Left renal pelvis (tissue), 4 donors: ENCODE measurements at places on chromosomes 6 and 20. TPM values are rescaled to one million over a fixed set of nuclear protein-coding genes. Genes with fewer than 3 reads are reported as not detected.
A peak's percentile ranks its signal among the peaks of the same experiment; 100 is the strongest.

GRCh38 chr6:3312604-3313231, 54.0 kb downstream of the PSMG4 start:
- no peak for DNase-seq

- no peak for DNase-seq
These were observed 172.8 kb downstream of the TINAG start for GRCh38 chr6:54481091-54481490.

DNA sequence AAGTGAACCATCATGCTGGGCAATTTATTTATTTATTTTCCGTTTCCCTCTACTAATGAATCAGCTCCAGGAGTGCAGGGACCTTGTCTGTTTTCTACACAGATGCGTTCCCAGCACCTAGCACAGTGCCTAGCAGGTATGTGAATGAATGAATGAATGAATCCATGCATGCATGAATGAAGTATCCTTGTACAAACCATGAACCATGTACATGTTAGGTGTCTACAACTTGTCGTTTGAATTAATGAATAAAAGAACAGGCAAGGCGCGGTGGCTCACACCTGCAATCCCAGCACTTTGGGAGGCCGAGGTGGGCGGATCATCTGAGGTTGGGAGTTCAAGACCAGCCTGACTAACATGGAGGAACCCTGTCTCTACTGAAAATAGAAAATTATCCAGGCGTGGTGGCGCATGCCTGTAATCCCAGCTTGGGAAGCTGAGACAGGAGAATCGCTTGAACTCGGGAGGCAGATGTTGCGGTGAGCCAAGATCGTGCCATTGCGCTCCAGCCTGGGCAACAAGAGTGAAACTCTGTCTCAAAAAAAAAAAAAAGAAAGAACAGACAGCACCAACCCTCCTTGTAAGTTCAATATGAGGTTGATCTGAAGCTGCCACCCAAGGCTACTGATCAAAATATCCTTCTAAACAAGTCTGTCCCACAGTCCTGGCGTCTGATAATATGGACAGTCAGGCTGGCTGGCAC, 27.3 kb upstream of the SLC9A8 start:
- DNase-seq, result no peak

DNA sequence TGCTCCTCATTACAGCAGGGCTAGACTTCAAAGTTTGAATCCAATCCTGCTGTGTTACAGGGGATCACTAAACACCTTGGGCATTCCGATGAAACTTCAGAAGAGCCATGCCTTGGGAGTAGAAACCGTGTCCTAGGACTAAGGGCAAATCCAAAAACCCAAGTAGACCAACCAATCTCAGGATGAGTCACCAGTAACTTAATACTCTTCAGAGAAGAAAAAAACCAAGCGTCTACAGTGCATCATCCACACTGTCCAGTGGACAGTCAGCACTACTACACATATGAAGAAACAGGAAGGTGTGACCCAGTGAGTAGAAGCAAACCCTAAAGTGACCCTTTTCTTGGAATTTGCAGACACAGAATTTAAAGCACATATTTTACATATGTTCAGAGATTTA, 39.5 kb upstream of the VAPB start:
- no peak for DNase-seq

GRCh38 chr20:20405623-20406022, 37.7 kb downstream of the INSM1 start:
- DNase-seq, result no peak

GRCh38 chr6:56381801-56382251, 134.4 kb upstream of the COL21A1 start:
- no peak for DNase-seq

- no peak for DNase-seq
These were observed 123.6 kb downstream of the SYCP2 start for GRCh38 chr20:59809630-59810448.

- DNase-seq, result no peak
These were observed 77.4 kb upstream of the CEP162 start for GRCh38 chr6:84304881-84305280.

- no peak for DNase-seq
These were observed 28.1 kb upstream of the PNPLA1 start for GRCh38 chr6:36241728-36242127.

DNA sequence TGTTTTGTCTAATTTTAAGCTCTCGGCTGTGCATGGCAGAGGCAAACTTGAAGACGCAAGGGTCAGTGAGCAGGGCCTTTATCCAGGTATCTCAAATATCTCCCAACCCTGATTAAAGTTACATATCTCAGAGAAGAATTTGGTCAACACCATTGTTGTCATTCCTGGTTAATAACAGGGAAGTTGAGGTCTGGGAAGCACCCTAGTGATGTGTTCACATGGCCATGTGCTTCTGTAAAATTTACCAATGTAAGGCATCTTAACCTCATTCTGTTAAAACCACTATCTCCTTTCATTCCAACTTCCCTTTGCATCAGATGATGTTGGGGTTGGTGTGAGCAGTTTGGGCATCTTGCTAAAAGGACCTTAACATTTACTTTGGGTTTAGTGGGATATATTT, 4.0 kb upstream of the FAM110A start:
- DNase-seq, result no peak

GRCh38 chr6:131197716-131198115, 62.4 kb downstream of the AKAP7 start:
- DNase-seq, result no peak

GRCh38 chr6:117605169-117605826, 3.0 kb upstream of the GOPC start:
- peak; percentile 29 for DNase-seq

GRCh38 chr6:34315780-34316179, 67.0 kb upstream of the SMIM29 start:
- DNase-seq, result no peak

DNA sequence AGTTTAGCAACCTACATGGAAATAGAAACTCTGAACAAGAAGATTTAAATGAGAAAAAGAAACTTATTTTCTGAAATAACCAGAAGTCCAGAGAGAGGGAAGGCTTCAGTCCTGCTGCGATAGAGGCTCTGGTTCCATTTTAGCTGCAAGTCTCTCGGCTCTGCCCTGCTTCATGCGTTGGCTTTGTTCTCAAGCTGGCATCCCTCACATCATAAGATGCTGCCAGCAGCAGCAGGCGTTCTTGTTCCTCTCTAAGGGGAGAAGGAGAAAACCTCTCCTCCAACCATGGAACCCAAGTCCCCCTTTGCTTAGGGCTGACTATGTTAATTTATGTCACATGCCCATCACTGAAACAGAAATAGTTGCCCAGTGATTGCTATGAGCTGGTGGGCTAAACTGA, 46.4 kb upstream of the PMEPA1 start:
- no peak for DNase-seq

DNA sequence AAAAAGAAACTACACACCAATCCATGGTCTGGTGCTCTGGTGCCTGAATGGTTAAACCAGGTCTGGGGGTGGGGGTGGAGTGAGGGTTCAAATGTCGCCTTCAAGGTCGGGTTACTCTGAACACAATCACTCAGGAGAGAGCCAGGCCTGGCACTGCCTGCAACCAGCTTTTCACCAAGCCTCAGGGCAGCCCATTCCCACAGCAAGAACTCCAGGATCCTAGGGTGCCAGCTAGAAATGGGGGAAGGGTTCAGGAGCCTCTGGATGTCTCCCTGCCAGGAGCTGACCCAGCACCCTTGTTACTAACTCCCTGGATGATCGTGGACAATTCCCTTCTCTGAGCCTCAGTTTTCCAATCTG, 6.7 kb downstream of the SDC4 start:
- no peak for DNase-seq

- DNase-seq, result no peak
These were observed 40.9 kb downstream of the PSMB1 start for GRCh38 chr6:170512249-170512648.

- DNase-seq, result no peak
These were observed 38.2 kb downstream of the CAP2 start for GRCh38 chr6:17431581-17431980.

DNA sequence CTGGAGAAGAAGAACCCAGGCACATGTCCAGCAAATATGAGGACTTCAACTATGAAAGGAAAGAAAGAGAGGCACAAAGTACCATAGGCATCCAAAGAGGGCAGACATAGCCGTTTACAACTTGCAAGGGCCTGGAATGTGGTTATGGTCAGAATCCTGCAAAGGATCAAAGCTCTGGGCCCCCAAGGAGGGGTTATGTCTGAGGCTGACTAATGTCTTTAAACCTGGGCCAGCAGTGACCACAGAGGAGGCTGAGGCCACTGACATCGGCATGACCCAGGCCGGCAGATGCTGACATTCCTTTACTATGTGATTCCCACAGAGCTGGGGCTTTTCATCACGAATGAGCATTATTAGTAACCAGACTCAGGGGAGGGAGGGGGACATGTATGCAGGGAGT, 861.1 kb downstream of the DHX35 start:
- no peak for DNase-seq

DNA sequence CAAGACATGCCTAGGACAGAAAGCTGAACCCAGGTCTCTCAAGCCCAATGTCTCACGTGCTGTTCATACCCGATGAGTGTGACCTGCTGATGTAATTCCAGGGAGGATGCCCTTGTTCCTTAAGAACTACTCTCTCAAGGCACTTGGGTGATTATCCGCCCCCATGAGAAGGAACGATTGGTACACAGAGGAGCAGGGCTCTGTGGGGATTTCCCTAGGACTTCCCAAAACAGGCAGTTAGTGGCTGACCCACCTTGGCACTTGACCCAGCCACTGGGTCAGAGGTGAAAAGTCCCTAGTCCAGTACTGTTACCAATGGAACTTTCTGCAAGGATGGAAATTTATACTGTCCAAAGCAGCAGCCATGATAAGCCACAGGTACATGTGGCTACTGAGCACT, 9.2 kb upstream of the BPIFB6 start:
- DNase-seq, result no peak

GRCh38 chr20:22770241-22770800, 185.9 kb upstream of the FOXA2 start:
- DNase-seq, result no peak

- no peak for DNase-seq
These were observed 16.1 kb upstream of the GRM4 start for GRCh38 chr6:34161857-34162515.

DNA sequence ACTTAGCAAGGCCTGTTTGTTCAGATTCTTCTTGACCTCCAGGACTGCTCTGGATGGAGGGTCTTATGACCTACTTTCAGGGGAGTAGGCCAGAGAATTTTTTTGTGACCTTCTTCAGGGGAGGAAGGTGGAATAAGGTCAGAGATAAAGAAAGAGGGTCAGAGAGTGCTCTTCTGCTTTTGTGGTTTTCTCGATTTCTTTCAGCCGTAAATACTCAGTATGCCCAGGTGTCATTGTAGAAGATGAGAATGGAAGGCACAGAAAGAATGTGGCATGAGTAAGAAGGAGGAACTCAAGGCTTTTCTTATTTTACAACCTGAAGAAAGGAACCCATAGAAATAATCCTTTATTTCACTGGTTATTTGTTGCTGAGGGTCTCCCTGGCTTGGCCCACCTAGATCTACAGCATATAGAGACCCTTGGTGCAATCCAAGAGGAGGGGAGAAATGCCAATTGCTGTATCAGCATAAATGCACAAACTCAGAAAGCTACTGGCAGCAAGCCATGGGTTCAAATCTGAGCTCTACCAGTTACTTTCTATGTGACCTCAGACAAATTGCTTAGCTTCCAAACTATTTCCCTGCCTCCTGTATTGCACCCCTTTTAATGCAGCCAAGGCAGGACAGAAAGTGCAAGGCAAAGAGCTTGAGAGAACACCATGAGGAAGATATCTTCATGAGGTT, 68.0 kb downstream of the OLIG3 start:
- DNase-seq, result no peak

GRCh38 chr6:33057222-33058150, 16.0 kb downstream of the HLA-DPA1 start:
- no peak for DNase-seq

- DNase-seq, result peak; percentile 32
These were observed 50.8 kb upstream of the NRN1 start for GRCh38 chr6:6057442-6058053.

- DNase-seq, result no peak
These were observed 115.9 kb downstream of the BMP7 start for GRCh38 chr20:57150559-57150958.

DNA sequence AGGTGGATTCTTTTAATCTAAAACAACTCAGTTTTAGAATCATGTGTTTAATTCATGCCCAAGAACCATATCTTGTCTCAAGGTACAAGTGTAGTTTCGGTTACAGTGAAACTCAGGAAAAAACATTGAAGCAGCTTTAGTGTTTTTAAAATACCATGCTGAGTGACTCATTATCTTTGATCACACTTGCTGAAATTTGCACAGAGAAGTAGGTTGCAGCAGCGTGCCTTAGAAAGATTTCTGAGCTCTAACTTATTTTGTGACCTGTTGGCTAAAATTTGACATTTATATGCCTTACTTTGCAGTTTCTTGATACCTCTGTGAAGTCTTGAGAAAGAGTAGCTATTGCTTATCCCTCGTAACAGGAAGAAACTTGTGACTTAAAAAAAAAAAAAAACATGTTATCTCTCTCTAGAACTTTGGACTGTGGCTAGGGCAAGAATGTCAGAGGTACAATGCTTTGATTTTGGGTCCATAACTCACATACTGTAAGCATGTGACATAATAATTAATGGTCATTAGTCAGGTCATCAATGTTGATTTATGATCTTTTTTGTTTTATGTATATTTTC, 34.5 kb upstream of the FUCA2 start:
- DNase-seq, result no peak

GRCh38 chr6:111823831-111824607, 49.2 kb downstream of the FYN start:
- DNase-seq, result no peak

DNA sequence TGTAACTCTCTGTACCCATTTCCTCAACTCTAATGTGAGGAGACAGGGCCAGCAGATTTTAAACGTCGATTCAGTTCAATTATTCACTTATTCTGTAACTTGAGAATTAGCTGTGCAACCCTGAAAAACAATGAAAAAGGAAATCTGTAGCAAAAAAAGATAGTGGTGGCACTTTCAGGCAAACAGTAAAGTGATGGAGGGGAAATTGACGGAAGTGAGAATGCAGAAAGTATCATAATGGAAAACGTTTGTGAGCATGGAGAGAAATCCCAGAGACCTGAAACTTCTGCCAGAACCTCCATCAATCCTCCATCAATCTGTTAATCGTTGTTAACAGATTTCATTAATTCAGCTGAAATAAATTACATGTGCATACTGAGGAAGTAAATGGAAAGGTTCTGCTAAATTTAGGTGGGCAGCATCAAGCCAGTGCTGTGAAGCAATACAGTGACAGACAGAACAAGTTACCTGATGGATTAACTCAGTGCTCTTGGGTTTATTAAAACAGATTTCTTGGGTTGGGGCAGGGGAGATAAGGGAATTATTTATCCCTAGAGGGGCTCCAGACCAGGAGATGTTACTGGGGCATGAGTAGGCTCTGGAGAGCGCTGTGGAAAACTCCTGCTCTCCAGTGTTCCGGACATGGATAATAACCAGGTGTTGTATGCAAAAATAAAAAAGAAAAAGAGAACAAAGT, 17.5 kb downstream of the KIZ start:
- no peak for DNase-seq

GRCh38 chr6:5179917-5180316, 80.8 kb downstream of the LYRM4 start:
- DNase-seq, result no peak

Gene BTNL2
- 1.5 TPM for polyA plus RNA-seq

Gene LPA
- polyA plus RNA-seq, result 0.19 TPM

Gene TMEM200A
- polyA plus RNA-seq, result 21.4 TPM

Gene PARD6B
- 1.3 TPM for polyA plus RNA-seq

Gene SLCO4A1
- polyA plus RNA-seq, result 2.9 TPM

Gene TDRD6
- 1.7 TPM for polyA plus RNA-seq

Gene OR2B6
- 0.26 TPM for polyA plus RNA-seq

Gene CAP2
- polyA plus RNA-seq, result 15.6 TPM

Gene B3GALT4
- polyA plus RNA-seq, result 4.1 TPM

Gene CST5
- polyA plus RNA-seq, result not detected

Gene DLK2
- 1.8 TPM for polyA plus RNA-seq

Gene ULBP3
- polyA plus RNA-seq, result 7.4 TPM

Gene GATA5
- polyA plus RNA-seq, result 7.2 TPM

Gene TPD52L1
- polyA plus RNA-seq, result 86.6 TPM
